ENCODE measurements at places on chromosomes 2 and 18.

DNA sequence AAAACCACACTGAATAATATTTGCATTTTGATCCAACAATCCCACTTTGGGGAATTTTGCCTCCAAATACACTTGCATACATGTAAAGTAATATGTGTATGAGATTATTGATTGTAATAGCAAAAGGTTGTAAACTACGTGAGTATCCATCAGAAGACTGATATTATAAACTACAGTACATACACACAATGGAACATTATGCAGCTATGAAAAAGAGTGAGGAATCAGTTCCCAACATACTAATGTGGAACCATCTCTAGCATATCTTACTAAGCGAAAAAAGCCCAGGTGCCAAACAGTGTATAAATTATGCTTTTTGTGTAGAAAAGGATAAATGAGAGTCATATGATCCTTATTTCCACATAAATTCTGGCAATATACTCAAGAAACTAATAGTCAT lies 16.0 kb upstream of the C2orf74 start:
- no peak for DNase-seq

DNA sequence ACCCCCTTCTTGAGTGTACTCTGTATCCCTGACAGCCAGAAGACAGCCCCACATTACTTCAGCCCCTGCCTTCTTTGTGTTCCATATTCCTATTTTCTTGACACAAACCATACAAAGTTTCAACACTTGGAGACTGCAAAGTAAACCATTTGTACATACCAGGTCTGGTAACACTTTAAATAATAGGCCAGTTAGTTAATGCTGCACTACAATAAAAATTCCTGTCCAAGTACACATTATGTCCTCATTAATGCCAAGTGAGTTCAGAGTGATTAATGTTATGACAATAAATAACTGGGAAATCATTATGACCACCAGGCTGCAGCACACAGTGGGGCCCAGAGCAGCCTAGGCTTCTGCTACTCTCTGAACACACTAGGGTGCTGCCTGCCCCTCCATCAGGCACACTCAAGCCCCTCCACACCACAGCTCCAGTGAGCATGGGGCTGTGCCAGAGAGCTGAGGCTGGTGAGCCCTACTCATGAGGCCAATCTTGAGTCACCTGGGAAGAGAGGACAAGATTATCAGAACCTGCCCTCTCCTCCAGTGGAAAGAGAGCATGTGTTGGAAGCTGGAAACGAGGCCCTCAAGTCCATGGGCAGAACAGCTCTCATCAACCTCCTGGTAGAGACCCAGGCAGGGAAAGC lies 138.7 kb downstream of the TTC32 start:
- no peak for DNase-seq

DNA sequence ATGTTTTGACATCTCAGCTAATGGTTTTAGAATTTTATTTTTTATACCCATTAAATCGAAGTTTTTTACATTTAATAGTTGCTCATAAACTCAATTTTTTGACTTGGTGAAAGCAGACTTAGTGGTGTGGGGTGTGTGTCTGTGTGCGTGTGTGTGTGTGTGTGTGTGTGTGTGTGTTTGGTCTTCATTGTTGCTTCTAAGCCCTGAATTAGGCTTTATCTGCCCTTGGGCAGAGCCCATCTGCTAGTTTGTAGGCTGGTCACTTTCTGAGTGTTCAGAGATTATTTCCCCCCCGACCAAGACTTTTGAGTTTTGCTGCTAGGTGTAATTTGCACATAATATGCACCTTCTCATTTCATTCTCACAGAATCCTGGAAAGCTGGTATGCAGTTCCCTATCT lies 14.3 kb downstream of the PAX3 start:
- DNase-seq, result no peak

DNA sequence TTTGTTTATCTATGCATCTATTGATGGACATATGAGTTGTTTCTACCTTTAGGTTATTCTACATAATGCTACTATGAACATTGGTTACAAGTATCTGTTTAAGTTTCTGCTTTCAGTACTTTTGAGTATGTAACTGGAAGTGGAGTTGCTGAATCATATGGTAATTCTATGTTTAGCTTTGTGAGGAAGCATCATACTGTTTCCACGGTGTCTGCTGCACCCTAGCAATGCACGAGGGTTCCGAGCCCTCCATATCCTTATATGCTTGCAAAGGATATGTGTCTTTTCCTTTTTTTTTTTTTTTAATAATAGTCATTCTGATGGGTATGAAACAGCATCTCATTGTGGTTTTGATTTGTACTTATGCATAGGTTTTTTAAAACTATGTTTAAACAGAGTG lies 83.7 kb downstream of the FMNL2 start:
- no peak for DNase-seq

DNA sequence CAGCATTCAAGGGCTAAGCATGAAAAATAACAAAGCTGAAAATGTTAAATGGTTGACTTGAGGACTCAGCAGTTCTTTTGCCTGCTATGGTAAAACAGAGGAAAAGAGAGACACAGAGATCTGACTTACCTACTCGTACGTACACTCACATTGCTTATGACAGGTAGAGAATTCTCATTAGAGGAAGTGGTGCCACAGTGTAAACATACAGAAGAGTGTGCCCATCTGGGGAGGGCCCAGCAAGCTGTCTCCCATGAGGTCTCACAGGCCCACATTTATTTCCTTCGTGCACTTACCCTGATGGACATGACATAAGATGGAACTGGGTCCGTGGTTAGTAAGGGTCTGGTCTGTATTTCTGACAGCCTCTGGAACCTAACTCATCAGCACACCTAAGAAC lies 729.1 kb downstream of the BCL11A start:
- no peak for DNase-seq

DNA sequence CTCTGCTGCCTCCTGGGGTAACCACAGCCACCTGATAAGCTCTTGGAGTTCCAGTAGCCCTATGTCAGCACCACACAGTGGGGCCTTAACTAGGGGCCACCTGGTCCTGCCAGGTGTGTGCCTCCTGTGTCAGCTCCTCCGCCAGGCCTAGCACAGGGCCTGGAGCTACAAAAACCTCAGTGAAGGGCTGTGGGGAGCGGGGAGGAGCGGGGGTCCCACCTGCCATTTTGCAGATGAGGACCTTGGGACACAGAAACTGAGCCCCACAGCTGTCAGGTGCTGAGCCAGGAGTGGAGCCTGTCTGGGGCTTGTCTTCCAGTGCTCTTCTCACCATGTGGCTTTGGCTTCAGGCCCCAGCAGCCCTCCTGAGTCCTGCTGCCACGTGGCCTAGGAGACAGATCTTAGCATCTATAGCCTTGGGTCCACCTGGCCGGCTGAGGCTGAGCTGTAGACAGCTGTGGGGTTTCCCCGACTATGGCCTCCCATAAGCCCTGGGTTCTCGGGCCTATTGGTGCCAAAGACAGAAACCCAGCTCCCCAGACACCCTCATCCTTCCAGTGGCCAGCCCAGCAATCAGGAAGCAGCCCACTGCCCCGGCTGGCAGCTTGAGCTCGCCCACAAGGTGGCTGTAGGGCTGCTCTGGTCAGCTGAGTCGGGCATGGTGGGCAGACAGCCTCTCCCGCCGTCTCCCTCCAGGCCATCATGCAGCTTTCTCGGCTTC lies 104.5 kb upstream of the MCFD2 start:
- no peak for DNase-seq

DNA sequence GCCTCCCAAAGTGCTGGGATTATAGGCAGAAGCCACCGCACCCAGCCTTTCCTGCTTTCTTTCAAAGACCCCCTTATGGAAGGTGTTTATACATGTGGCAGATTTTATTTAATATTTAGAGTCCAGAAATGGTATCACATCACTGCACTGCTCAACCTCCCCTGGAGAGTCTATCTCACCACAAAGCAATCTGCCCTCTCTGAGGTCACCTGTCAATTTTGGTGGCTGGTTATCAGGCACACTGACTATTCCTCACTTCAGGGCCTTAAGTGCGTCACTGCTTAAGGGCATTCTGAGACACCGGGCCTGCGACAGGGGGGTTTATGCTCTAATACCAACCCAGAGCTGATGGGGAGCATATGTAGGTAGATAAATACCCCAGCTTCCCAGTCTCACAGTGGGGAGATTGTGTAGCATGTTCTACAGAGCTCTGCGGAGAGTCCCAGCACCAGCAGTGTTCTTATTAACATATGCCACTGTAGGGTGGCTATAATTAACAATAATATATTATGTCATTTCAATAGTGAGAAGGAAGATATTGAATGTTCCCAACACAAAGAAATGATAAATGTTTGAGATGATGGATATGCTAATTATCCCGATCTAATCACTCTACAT lies 42.7 kb upstream of the ZDBF2 start:
- no peak for DNase-seq

GRCh38 chr2:36658277-36658748 lies 38.2 kb upstream of the VIT start:
- no peak for DNase-seq

GRCh38 chr18:21117409-21118131 lies 6.0 kb upstream of the ROCK1 start:
- no peak for DNase-seq

DNA sequence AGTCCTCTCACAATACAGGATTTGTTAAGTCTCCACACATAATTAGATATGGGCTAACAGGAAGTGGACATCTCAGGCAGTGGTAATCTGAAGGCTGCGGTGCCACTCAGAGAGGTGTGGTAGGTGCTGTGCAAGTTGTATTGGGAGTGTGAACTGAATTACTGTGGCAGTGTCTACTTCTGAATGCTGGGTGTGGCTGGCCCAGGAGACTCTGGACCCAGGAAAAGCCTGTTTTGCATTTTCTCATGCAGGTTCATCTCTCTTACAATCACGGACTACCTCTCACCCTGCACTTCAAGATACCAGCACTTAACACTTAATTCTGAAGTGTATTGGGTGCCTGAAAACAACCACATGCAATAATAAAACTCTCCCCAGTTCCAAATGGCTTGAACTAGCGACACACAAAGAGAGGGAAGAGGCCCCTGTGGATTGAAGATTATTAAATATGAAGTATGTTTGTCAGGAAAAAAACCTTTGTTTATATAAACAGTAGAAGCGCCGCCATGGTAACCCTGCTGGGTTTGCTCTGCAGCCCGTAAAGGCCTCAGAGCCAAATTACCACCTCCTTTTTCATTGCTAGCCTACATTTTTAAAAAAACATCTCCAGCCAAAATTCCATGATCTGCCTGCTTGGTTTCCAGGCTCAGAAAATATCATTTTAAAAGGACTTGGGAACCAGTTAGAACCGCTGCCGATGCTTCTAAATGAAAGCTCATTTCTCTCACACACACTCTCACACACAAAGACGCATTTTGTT lies 77.5 kb downstream of the GFPT1 start:
- DNase-seq, result no peak

DNA sequence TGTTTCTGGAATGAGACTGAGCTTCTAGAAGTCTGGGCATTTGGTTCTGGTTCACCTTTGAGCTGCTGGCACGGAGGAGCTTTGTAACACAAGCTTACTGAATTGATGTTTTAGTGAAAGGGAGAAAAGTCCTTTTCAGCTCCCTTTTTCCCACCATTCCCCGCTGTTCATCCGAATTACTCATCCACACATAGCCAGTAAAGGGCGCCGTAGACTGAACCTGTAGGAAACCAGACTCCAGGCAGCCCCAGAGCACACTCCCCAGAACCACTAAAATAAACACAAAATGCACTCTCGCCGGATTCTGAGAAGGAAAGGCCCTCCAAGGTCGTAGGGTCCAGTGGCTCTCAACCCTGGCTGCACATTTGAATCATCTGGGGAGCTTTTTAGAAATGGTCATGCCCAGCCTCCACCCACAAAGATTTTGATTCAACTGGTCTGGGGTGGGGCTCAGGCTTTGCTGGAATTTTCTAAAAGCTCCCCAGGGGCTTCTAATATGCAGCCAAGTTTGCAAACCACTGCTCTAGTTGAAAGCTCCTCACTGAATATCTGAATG lies 29.6 kb downstream of the TCF7L1 start:
- no peak for DNase-seq

GRCh38 chr2:119233326-119234020 lies 9.8 kb downstream of the STEAP3 start:
- no peak for DNase-seq

- DNase-seq, result no peak
Measured at GRCh38 chr18:3830604-3831003, 380.6 kb downstream of the TGIF1 start.

GRCh38 chr2:169964740-169965139 lies 137.5 kb downstream of the UBR3 start:
- no peak for DNase-seq
